Bronchial epithelial cell (primary cell): ENCODE measurements at places on chromosomes 7 and 10. TPM values are rescaled to one million over a fixed set of nuclear protein-coding genes. Genes with fewer than 3 reads are reported as not detected.

POLR3A gene
- 13.7 and 14.7 TPM in 2 replicates for total RNA-seq

RTKN2 gene
- total RNA-seq = 0.79 and 1.7 TPM in 2 replicates

FKBP6 gene
- not detected in 2 replicates for total RNA-seq

CTTNBP2 gene
- 0.26 and 0.38 TPM in 2 replicates for total RNA-seq

STAM gene
- 21.9 and 31.6 TPM in 2 replicates for total RNA-seq

LAMTOR4 gene
- total RNA-seq = 82.7 and 108 TPM in 2 replicates
